ENCODE measurements at places on chromosomes 13 and 19.
A peak's percentile ranks its signal among the peaks of the same experiment; 100 is the strongest.

DNA sequence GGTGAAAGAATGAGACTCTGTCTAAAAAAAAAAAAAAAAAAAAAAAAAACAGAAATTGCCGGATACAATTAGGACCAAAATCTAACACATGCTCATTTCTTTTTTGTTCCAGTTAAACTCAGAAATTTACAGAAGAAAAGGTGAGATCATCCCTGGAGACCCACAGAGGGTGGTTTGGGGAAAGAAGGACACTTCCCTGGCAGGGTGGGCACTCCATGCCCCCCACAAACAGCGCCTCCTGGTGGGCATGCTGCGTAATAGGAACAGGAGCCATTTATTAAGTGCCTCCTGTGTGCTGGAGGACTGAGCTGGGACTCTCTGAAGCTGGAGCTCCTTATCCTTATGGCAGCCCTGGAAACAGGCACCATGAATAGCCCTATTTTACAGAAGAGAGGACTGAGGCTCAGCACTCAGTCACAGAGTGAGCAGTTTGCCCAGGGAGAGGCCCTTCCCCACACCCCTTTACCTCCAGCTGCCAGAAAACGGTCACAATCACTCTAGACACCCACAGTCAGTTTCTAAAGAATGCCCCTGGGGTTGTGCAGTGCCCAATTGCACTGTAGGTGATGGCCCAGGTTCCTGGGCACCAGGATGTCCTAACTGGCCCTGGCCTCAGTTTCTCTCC lies 10.1 kb downstream of the C19orf38 start:
- DNase-seq, result peak; percentile 52

GRCh38 chr19:50362030-50362412 lies 3.4 kb downstream of the NAPSA start:
- no peak for DNase-seq

- DNase-seq, result no peak
These were observed 428.5 kb downstream of the IRS2 start for GRCh38 chr13:109357751-109358471.

GRCh38 chr13:25375727-25376358 lies 4.1 kb downstream of the ATP8A2 start:
- DNase-seq, result peak; percentile 47

DNA sequence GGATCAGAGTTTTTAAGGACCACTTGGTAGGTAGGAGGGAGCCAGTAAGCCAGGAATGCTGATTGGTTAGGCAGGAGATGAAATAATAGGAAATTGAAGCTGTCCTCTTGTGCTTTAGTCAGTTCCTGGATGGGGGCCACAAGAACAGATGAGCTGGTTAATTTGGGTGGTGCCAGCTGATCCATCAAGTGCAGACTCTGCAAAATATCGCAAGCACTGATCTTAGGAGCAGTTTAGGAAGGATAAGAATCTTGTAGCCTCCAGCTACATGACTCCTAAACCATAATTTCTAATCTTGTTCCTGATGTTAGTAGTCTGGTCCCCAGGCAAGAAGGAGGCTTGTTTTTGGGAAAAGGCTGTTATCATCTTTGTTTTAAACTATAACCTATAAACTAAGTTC lies 117.9 kb upstream of the GPR12 start:
- DNase-seq, result no peak

GRCh38 chr13:96824140-96824539 lies 170.1 kb downstream of the OXGR1 start:
- DNase-seq, result no peak

- DNase-seq, result no peak
These were observed 53.3 kb downstream of the RYR1 start for GRCh38 chr19:38486731-38487336.

DNA sequence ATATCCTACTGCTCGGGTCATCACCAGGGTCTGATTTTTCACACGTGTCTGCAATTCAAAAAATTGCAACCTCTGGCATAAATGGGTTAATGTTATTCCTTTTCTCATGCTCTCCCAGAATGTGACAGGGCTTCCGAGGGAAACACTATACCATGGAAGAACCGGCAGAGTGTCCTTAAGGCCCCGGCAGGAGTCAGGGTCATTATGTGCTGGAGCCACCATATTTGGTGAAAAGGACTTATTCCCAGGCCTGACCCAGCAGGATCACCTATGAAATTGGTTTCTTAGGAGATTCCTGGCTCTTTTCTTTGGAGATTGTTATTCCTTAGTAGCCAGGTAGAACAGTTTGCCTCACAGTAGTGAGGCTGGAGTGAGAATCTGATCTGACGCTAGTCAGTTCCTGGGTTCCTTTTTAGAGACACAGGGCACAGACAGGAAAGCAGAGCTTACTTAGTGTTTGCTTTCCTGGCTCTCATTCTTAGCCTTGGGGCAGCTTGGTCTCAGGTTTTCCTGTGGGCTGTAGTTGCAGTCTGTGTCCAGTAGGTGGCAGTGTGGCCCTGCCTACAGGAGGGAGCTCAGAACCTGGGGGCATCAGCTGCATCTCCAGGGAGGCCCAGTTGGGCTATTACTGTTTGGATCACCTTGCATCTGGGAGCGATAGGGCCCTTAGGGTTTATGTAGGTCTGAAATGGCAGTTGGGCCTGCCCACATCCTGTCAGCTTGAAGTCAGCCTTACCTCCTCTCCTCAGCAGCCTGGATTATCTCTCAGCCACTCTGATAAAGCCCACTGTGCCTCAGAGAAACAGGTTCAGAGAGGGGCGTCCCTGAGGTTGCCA lies 12.4 kb downstream of the SNRNP70 start:
- peak; percentile 69 for DNase-seq

DNA sequence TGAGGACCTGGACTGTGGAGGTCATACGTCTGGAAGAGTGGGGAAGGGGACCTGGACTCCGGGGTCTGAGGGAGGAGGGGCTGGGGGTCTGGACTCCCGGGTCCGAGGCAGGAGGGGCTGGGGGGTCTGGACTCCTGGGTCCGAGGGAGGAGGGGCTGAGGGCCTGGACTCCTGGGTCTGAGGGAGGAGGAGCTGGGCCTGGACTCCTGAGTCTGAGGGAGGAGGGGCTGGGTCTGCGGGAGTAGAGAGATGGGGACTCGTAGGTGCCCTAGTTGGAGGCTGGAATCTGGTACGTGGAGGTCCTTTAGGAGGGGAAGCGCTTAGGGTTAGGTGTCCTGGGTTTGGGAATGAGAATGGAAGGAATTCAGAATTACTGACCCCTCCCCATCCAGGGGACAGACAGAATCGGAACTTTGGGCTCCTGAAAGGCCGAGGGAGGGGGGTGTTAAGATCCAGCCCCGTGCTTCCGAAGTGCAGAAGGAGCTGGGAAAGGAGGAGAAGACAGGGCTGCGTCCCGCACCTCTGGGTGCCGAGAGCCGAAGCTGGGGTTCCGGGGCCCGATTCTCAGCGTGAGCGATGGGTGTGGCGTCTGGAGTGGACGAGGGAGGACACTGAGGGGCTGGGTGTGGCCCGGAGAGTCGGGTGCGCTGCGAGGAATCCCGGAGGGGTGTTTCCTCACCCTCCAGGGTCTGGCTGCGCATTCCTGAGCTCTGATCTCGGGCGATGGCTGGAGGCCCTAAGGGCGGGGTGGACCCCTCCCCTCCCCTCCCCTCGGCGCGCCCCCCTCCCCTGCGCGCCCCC lies 608 bp downstream of the MYADM start:
- no peak for DNase-seq

DNA sequence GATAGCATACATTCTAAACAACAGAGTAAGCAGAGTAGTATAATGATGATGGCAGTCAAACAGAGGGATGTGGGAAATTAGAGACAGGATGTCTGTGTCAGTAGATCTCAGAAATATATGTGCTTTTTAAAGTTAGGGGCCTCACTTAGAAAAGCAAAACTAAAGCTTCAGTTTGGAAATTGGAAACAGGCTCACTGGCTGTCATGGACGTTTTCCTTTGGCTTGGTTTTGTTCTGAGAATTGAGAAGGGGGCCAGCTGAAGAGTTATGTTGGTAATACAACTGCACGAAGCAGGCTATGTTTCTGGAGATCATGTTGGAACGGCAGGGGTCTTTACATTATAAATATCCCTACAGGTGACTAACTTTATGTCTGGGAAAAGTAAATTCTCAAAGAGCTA lies 261.3 kb downstream of the LMO7 start:
- no peak for DNase-seq

GRCh38 chr19:374183-374885 lies 29.7 kb upstream of the MIER2 start:
- DNase-seq, result no peak

GRCh38 chr19:14779151-14779550 lies 791 bp upstream of the ADGRE2 start:
- no peak for DNase-seq

- DNase-seq, result peak; percentile 65
These were observed 14.6 kb upstream of the C13orf42 start for GRCh38 chr13:51125495-51126226.

- DNase-seq, result no peak
These were observed 265.6 kb downstream of the GPC5 start for GRCh38 chr13:91664039-91664438.

DNA sequence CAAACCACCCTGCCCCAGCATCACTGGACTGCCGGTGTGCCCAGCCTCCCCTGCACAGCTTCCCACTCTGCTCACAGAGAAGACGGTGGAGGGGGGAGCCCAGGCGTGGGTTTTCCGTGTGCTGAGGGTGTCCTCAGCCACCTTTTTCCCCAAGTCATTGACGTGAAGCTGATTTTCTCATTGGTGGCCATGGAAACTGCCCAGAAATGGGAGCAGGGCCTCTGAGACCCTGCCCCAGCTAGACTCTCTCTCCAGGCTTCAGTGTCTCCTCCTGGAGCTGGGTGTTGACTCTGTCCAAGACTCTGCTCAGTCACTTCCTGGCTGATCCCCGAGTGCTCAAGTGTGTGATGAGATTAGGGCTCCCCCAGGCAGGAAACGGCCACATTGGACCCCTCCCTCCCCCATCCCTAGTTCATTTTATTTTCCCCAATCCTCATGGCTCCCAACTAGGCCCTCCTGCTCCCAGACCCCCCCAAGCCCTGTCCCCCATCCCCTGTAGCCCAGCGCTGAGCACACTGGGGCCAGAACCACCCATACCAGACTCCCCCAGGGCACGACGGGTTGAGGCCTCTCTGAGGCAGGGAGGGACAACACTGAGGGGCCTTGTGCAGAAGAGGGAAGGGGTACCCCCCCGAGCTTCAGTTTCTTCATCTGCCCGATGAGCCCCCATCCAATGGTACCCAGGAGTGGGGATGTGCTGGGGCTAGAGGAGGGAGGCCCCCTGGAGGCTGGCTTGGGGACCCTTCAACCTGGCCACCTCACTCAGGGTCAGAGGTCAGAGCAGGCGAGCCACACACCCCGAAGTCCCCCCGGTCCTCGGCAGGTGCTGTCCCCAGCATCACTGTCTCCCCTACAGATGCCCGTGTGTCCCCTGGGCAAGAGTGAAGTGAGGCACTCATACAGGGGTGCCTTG lies 1.2 kb upstream of the F2RL3 start:
- no peak for DNase-seq

DNA sequence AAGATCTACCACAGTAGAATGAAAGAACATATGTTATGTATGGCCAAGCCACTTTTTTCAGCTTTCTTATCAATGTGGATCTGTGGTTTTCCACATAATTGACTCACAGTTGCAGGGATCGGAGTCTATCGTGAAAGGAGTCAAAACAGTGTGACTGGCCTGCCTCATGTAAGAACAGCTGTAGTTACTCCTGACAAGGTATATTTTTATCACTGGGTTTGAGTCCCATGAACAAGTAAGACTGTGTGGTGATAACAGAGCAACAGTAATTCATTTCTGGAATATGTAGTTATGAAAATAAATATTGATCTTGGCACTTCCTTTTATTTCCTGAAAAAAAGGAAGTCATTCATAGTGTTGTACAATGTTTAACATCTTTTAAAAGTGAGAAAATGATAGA lies 416.6 kb downstream of the KLF12 start:
- DNase-seq, result no peak

GRCh38 chr13:27988520-27988919 lies at the start of gene URAD:
URAD (minus strand) TSS chr13:27988693; CDS start chr13:27988637, 56 bp downstream.
- no peak for DNase-seq

DNA sequence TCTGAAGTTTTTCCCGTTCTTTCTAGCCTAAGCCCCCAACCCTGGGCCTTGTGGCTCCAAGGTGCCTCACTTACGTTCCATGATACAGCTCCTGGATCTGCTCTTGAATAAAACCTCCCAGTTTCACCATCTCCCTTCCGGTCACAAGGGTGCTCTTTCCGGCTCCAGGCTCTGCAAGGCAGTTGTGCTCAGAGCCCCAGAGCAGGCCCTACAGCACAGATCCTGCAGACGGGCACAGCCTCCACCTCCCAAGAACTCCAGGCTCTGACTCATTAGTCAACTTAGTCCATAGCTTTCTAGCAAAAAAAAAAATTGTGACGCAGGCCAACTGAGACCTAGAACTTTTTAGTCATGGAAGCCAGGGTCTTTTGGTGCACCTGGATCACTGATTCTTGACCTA lies 33.9 kb upstream of the SLC7A10 start:
- DNase-seq, result no peak

DNA sequence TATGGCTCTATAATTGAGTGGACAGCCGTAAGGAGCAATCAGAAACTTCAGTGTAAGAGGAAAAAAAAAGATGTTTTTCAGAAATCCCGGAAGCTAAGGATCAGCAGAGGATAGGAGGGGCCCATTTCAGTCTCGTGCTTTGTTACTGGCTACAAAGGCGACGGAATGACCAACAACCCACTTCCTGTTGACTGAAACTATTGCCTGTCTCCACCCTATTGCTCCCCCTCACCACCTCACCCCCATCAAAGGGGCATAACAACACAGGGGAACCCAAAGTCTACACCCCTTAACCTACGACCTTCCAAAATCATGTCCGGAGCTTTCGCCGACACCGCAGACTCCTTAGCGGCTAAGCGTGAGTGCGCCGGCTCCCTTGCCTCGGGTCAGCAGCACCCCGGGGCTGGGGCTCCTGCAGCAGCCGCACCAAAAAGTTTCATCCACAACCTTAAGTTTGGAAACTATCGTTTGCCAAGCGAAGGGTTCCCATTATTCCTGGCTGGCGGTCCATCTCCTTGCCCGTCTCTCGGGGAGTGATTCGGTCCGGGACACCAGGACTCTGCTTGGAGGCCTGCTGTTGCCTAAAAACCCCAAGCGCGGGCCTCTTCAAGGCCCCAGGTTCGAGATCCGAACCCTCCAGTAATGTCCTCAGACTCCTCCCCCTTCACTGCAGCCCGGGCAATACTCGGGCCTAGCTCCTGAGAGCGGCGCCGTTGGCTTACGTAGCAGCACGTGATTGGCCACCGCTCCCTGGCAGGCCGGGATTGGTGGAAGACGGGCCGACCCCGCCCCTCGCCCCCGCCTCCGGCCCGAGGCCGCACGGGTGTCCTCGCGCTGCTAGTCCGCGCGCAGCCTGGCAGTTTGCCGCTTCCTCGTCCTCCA lies at the start of gene TPP2:
TPP2 (plus strand) TSS at position 840 of the 882 bp plus-strand sequence. CDS start 53 bp downstream, outside the sequence.
- DNase-seq, result peak; percentile 76

GRCh38 chr19:29939628-29940027 lies 2.4 kb upstream of the URI1 start:
- no peak for DNase-seq

- no peak for DNase-seq
These were observed 7.6 kb downstream of the POU4F1 start for GRCh38 chr13:78595495-78596398.

- no peak for DNase-seq
These were observed 32.6 kb downstream of the SLC7A1 start for GRCh38 chr13:29562786-29563438.

DNA sequence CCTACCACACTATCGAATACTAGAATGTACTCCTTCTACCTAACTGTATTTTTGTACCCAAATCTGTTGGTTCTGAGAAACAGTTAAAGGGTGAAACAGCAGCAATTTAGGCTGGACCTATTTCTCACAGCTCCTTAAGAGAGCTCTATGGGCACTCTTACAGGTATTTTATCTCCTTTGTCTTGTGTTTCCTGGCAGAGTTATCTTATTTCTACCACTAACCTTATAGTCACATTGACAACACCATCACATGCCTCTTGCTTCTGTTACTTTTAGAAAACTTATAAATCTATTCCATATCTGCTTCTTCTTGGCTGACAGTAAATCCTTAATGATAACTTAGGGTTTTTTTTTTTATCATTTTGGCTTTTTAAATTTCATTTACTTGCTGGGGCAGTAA lies 130.7 kb downstream of the MYO16 start:
- no peak for DNase-seq
